Effector memory CD4-positive, alpha-beta T cell (primary cell): ENCODE measurements at places on chromosomes 2 and 18.

GRCh38 chr2:98140210-98140609 is 53.2 kb downstream of the VWA3B start:
- DNase-seq: no peak

GRCh38 chr2:19287324-19287723 is 71.1 kb downstream of the OSR1 start:
- no peak for DNase-seq

GRCh38 chr2:158567208-158567607 is 110.5 kb downstream of the PKP4 start:
- DNase-seq: no peak

- DNase-seq: no peak
Observed at GRCh38 chr18:62331581-62332356, 6.7 kb downstream of the TNFRSF11A start.

- no peak for DNase-seq
Observed at GRCh38 chr18:50429207-50429948, 54.5 kb downstream of the SKA1 start.

DNA sequence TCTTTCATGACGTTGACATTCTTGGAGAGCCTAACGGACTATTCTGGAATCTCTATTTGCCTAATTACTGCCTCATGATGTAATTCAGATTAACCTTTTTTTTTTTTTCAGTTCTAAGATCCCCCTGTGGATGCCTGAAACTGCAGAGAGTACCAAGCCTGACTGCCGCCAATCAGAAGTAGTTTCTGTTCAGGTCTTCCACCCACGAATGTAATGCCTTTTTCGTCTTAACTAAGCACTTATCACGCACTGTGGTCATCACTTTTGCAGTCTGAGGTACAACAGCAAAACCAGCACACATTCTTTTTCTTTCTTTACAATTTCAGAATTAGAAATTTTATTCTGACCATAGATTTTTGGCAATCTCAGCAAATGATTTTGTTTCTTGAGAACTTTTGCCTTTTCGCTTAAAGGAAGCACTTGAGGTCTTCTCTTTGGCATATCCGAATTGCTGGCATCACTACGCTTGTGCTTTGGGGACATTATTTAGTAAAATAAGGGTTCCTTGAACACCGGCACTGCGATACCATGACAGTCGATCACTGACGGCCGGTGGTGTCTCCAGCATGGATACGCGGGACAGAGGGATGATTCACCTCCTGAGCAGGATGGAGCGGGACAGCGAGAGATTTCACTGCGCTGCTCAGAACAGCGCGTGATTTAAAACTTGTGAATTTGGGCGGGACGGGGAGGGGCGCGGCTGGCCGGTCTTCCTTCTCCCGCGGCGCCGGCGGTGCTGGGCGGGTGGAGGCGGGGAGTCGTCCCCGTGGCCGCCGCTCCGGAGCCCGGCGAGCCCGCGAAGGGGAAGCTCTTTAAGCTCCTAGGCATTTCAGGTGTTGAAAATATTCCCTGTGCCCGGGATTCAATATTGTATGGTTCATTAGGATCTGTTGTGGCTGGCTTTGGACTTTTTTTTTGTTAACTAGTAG is 32.0 kb upstream of the GPR55 start:
- DNase-seq: no peak

DNA sequence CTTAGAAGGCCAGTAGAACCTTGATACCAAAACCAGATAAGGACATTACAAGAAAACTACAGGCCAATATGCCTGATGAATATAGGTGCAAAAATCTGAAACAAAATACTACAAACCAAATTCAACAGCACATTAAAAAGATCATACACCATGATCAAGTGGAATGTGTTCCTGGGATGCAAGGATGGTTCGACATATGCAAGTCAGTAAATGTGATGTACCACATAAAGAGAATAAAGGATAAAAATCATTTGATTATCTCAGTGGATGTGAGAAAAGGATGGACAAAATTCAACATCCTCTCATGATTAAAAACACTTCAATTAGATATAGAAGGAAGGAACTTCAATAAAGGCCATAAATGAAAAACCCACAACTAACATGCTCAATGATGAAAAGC is 129.6 kb downstream of the RTN4 start:
- no peak for DNase-seq

- no peak for DNase-seq
Observed at GRCh38 chr2:103121106-103121505, 359.3 kb downstream of the TMEM182 start.

GRCh38 chr2:215324811-215325210 is 13.0 kb downstream of the ATIC start:
- no peak for DNase-seq

DNA sequence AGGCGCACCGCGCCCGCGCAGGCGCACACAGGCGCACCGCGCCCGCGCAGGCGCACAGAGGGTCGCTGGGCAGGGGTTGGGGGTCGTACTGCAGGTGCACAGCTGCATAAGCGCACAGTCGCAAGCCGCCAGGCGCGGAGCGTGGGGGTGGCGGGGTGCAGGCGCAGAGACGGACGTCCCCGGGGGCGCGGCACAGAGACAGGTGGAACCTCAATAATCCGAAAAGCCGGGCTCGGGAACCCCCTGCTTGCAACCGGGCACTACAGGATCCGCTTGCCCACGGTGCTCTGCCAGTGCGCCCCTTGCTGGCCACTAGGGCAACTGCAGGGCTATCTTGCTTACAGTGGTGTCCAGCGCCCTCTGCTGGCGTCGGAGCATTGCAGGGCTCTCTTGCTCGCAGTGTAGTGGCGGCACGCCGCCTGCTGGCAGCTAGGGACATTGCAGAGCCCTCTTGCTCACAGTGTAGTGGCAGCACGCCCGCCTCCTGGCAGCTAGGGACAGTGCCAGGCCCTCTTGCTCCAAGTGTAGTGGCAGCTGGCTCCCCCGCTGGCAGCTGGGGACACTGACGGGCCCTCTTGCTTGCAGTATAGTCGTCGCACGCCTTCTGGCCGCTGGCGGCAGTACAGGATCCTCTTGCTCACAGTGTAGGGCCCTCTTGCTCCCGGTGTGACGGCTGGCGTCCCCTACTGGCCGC is 34.9 kb downstream of the FAM110C start:
- DNase-seq: peak; percentile 29

- DNase-seq: no peak
Observed at GRCh38 chr2:27378096-27378808, 2.3 kb downstream of the ZNF513 start.

DNA sequence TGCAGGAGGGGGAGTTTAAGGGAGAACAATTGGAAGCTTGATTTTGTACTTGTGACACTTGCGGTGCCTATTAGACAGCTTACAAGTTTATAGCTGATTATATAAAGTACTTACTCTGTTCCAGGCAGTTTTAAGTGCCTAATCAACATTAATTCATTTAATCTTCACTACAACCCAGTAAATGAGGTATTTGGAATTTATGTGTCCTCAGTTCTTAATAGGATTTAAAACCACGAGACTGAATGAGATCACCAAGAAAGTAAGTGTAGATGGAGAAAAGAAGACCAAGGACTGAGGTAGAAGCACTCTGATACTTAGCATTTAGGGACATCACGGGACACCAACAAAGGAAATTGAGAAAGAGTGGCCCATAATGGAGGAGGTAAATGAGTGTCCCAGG is 49.8 kb downstream of the ZC3H15 start:
- no peak for DNase-seq

GRCh38 chr2:67701011-67701410 is 303.9 kb downstream of the ETAA1 start:
- no peak for DNase-seq

DNA sequence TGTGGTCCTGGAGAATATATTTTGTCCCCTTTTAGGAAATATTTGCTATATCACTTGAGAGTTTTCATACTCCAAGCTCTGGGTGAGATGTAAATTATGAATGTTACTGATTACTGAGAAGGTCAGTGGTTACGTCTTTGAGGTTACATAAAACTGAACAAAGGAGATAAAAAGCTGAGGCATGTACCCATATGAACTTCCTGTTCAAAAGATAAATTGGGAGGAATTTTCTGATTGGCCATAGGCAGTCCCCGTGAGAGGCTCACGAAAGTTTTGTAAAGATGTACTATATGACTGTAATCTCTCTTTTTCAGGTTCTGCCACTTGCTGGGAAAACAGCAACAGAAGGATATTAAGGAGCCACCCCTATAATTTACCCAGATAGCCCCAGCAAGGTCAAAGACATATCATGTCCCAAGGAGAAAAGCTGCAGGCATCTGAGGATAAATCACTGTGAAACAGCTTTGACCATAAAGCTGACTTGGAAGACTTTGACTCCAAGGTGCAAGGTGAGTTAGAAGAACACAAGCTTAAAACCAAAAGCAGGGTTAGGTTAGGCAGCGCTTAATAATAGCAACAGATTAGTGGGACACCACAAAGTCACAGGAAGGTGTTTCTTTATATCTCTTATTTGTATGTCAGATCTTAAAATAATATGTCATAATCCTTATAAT is 90.4 kb downstream of the OSBPL6 start:
- no peak for DNase-seq

DNA sequence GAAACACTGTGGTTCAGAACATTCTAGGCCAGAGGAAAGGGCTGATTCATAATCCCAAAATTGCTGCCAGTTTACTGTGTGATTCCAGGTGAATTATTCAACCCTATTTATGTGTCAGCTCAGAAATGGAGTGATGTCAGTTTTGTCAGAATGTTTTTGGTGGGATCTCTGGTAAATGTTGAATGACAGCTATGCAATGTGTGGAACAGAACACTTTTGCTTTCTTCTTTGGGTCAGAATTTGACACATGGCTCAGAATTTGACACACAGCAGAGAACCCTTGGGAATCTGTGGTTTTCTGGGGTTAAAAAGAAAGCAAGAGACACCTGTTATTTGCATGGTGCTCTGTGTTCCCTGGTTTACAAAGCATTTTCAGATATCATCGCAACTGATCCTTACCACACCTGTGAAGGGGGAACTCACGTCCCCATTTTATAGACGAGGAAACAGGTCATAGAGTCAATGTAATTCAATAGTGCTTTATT is 1.6 kb upstream of the MTA3 start:
- no peak for DNase-seq

DNA sequence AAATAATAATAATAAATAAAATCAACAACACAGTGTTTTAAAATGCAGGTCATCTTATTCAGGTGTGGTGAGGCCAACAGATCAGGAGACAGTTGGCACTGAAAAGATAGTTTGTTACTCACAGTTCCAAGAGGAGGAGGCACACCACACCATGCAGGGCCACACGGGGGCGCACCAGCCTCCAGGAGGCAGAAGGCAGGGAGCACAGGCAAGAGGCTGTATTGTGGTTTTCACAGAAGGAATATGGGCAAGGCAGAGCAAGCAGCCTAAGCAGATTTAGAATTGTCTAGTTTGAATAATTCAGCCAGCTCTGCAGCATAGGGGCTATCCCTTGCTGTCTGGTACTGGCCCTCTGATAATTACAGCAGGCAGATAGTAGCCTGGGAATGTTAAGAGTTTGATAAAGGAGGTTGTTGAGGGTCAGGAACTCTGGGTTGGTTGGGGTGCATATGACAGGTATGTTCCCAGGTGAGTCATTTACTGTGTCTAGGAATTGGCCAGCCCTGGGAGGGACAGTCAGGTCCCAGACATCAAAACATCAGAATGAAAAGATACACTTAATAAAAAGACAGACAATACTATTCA is 31.3 kb downstream of the KIAA2012 start:
- DNase-seq: no peak

- DNase-seq: no peak
Observed at GRCh38 chr2:10834068-10834655, 21.6 kb upstream of the PDIA6 start.

- no peak for DNase-seq
Observed at GRCh38 chr2:26325851-26326250, 20.1 kb upstream of the SELENOI start.

DNA sequence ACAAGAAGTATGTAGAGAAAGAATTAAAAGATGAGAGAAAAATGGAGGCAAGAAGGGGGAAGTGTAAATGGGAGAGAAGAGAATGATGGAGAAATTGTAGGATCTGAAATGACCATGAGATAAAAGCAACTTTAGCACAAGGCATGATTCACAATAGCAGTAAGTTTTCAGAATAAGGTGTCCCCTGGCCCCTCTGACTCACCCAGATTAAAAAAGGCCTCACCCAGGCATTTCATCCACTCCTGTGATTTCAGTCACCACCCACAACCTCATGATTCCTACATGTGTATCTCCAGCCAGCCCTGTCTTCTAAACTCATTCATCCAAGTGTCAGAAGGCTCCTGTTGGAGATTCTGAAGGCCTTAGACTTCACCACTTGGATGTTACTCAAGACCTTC is 56.6 kb downstream of the SP100 start:
- no peak for DNase-seq

- no peak for DNase-seq
Observed at GRCh38 chr2:109715313-109715805, 78.7 kb upstream of the RGPD5 start.

- no peak for DNase-seq
Observed at GRCh38 chr2:150369862-150370261, 117.6 kb downstream of the RND3 start.

GRCh38 chr2:194060269-194060668 is 1596.8 kb upstream of the SLC39A10 start:
- DNase-seq: no peak

DNA sequence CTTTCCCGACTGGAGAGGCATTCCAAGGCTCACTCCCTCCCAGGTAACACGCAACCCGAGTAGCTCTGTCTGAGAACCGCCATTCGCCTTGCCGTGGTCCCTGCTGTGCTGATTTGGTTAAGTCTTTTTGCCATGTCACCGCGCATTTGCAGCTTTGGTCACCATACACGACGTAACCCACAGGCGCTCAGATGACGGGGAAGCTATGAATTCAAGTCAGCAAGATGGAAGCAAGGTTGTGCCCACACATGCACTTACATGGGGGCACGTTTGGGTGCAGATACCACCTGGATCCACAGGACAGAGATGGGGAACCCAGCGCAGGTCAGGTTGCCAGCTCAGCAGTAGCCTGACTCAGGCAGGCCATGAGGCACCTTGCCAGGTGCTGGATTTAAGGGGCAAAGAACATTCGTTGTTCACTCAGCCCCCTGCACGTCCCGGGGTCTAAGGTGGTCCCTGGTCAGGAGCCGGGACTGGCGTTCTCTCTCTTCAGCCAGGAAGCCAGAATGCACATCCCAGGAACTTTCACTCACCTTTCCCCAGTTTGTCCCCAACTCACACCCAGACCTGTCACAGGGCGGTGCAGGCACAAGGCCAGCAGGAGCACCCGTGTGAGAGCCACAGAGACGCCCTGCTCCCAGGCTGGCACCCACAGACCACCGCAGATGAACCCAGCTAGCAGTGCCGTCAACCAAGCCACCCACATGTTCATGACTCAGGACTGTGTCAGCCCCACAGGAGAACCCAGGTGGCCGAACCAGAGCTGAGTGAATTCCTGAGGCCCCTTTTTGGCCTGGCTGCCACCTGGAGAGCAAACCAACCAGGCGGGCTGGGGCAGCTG is 19.9 kb downstream of the SNED1 start:
- DNase-seq: no peak

- DNase-seq: no peak
Observed at GRCh38 chr2:238096311-238097011, 3.7 kb upstream of the ESPNL start.
